ENCODE measurements at places on chromosomes 11 and 22. TPM values are rescaled to one million over a fixed set of nuclear protein-coding genes. Genes with fewer than 3 reads are reported as not detected.

DNA sequence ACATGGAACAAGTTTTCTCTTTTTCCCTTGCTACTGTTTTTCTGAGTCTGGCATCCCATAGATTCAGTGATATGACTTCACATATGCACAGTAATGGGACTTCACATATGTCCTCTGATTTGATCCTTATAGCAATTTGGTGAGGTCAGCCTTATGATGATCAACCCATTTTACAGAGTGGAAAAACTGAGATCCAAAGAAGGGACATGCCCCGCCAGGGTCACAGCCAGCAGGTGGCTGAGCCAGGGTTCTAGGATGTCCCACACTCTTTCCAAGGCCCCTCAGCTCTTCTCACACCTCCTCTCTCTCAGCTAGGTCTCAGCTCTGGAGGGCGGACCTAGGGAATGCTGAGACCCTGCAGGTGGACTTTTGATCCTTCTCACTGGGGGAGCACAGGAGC is 44.3 kb upstream of the CD82 start:
- no peak for DNase-seq

GRCh38 chr11:103806130-103806895 is 230.1 kb upstream of the DDI1 start:
- DNase-seq = no peak

The OR51A2 gene
- total RNA-seq = not detected

GRCh38 chr11:77309401-77310085 is 8.1 kb upstream of the GDPD4 start:
- DNase-seq = no peak

GRCh38 chr22:28674121-28674563 is 5.5 kb downstream of the TTC28 start:
- no peak for DNase-seq

GRCh38 chr22:49418943-49419342 is 408.7 kb downstream of the BRD1 start:
- DNase-seq = no peak

The SLC22A9 gene
- not detected for total RNA-seq

The PAMR1 gene
- 14.8 TPM for total RNA-seq
